ENCODE measurements at places on chromosomes 7 and 10. TPM values are rescaled to one million over a fixed set of nuclear protein-coding genes. Genes with fewer than 3 reads are reported as not detected.

DNA sequence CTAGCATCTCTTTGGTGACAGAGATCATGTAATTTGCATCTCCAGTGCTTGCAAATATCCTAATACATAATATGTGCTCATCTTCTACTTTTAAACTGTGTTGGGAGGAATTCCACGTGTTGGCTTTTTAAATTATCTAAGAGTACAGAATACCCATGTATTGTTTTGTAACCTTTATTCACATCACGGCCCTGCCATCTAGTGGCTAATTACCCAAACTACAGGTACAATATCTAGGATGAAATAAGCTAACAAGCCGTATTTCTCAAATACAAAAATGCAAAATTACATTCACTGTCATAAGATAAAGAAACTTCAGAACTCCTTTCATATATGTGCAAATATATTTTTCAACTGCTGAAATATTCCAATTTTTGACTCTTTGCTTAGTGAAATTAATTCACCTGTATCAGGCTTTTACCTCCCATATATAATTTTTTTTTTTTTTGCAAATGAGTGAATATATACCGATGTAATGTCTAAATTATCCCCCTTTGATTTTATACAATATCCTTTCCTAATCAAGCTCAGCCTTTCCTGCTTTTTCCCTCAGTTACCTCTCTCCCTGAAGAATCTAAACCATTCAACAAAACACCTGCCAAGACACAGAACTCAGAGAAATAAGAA, 30.3 kb upstream of the LSM8 start:
- no peak for DNase-seq

DNA sequence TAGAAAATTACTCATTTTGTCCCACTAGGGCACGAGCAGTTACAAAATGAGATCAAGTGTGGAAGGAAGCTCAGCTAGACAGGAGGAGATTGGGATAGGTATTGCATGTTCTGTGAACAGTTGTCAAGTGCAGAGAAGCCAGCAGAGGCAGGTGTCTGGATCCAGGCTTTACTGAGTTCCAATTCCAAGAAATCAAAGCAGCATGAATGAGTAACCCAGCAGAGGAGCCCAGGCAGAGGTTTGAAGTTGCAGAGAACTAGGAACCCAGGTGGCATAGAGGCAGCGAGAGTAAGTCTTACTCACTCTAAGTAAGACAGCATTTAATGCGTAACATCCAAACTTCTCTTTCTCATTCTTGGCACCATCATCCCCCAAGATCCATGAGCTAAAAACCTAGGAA, 11.8 kb downstream of the MRC1 start:
- no peak for DNase-seq

GRCh38 chr10:103147645-103148044, 45.4 kb downstream of the NT5C2 start:
- DNase-seq = no peak

DNA sequence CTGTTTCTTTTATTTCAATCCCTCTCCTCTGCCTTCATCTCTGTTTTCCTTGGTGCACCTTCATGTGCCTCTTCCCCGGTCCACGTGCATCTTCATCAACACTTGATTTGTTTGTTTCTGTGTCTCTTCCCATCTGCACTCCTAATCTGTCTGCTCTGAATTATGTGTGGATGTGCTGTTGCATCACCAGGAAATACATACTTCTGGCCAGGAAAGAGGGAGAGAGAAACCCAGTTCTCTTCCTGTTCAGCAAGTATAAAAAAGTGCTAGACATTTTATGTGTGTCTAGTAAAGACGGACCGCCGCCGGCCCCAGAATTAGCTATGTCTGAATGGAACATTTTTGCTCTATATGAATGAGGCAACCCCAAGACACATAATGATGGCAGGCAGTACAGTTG, 93.8 kb downstream of the CALD1 start:
- no peak for DNase-seq

- DNase-seq = no peak
Measured at GRCh38 chr7:93298206-93298605, 66.0 kb downstream of the VPS50 start.

Gene CPA1
- 1.9 TPM for polyA plus RNA-seq

DNA sequence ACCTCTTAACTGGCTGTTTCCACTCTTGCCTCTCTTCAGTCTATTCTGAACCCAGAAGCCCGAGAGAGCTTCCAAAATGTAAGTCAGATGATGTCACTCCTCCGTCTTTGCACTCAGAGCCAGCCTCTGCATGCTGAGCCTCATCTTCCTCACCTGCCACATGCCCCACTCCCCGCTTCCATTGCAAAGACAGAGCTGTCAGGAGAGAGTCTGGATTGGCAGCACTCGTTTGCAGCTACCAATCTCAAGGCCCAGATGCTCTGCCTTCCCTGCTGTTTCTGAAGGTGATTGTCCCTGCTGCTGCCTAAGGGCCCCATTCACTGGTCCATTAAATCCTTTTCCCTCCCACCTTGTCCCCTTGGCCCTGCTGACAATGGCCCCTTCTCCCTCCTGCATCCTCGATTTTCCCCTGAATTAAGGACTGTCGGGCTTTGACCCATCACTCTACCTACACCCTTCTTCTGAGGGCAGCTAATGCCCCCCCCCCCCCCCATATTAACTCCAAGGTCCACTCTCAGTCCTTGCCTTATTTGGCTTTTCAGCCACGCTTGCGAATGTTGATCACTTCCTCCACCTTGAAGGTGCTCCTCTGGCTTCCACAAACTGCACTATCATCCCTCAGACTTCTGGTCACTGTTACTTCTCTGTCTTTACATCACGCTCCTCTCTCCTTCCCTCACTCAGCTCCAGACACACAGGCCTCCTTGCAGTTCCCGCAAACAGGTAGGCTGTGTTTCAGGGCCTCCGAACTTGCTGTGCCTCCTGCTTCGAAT, 98.5 kb downstream of the CHN2 start:
- DNase-seq = no peak

DNA sequence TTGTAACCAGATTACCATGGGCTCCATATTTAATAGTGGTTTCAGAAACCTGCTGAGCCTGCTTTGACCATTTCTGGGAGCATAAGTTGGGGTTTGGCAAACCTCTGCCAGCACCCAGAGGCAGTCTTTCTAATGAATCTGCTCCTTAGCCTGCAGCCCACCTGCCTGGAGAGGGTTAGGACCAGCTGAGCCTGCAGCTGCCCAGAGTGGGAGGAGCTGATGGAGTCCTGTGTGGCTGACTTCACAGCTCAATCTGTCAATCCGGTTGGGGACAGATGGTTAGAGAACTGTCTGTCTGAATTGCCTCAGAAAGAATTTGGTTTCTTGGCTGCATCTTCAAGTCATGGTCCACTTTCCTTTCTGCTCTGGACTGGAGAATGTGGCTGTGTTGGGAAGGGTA, 444.6 kb downstream of the NRG3 start:
- DNase-seq = no peak

GRCh38 chr10:91378061-91378460, 32.1 kb upstream of the HECTD2 start:
- no peak for DNase-seq

DNA sequence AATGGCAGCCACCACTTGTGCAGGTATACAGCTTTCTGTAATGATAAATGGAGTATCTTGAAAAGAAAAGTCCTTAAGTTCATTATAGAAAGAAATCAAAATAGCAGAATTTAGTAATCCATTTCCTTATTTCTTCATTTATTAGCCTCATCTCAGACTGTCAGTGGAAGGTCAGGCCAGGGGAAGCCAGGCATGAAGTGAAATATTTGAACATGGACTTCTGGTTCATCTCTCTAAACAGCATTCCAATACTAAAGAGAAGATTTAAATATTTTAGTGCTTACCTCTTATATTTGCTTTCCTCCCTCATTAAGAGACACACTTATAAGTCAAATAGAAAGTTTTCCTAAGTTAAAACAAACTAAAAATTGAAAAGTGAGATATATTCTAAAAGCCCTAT, 26.8 kb downstream of the TRDMT1 start:
- no peak for DNase-seq

- DNase-seq = no peak
Measured at GRCh38 chr10:79397051-79397450, 48.4 kb downstream of the ZCCHC24 start.

Data from left kidney (tissue), 8 donors.